ENCODE measurements at places on chromosomes 6 and 20. TPM values are rescaled to one million over a fixed set of nuclear protein-coding genes. Genes with fewer than 3 reads are reported as not detected.

DNA sequence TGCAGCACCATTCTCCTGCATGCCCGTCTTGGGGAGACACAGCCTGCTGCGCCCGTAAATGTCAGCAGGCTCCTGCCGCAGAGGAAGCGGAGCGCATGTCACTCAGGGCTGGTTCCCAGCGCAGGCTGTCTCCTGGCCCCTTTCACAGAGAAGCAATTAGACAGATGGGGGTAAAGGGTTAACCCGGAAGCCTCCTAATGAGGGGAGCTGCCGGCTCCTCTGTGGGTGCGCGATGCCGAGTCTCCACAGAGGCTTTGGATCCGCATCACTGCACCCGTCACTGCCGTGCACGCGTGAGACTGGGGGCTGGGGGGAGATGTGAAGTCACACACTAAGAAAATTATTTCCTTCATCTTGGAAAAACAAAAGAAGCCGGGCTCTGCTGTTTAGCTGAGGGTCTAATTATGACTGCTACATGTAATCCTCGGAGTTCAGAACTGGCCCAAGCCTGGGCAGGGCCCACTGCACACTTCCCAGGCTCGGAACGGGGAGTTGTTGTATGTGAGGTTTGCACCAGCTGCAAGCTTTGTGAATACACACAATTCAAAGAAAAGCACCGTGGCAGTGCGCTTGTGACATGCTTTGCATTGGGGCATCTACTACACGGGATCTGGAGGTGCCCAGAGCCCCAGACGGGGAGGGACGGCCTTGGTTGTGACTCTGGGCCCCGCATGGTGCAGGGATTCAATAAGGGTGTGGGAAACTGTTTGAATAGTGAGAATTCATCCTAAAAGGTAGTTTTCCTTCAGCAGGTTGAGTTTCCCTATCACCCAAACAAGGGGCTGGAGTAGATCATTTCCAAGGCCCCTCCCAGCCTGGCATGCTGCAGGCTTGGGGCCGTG is 331.6 kb downstream of the TAF4 start:
- no peak for ATAC-seq

Gene ACAT2
- total RNA-seq: 3.1 TPM

GRCh38 chr6:135423649-135424128 is 73.9 kb downstream of the AHI1 start:
- ATAC-seq: no peak

DNA sequence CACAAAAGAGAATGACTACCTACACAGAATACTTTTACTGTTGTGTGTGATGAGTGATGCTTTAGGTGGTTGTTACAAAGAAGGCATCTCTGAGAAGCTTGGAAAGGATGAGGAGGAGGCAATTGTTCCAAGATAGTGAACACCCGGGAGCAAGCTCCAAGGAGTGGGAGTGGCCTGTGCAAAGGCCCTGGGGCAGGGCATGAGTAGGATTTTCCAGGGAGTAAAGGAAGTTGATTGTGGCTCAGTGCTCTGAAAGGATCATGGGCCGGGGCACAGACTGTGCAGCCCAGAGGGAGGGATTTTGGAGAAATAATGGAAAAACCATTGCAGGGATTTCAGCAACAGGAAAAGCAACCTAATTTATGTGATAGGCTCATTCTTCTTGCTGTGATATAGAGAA is 264.3 kb downstream of the CDH26 start:
- no peak for ATAC-seq

DNA sequence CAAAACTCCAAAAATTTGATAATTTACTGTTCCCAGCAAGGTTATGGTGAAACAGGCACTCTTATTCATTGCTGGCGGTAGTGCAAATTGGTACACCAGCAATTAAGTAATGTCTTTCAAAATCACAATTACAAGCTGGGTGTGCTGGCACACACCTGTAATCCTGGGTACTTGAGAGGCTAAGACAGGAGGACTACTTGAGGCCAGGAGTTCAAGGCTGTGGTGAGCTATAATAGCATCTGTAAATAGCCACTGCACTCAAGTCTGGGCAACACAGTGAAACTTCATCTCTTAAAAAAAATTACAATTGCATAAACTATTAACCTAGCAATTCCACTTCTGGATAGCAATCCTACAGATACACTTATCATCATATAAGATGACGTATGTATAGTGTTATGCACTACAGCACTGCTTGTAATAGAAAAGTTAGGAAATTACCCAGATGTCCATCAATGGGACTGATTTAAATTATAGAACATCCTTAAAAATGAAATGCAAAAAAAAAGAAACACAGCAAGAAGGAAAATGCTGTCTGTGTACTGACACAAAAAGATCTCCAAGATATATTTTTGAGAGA is 31.4 kb downstream of the NCOA6 start:
- ATAC-seq: no peak

GRCh38 chr20:16363506-16364319 is 209.5 kb downstream of the KIF16B start:
- no peak for ATAC-seq

Gene SIRPG
- total RNA-seq: not detected

Gene PHF20
- total RNA-seq: 42.0 TPM

Gene WFDC12
- total RNA-seq: not detected

GRCh38 chr20:5844063-5844681 is 94.0 kb downstream of the SHLD1 start:
- no peak for ATAC-seq

Gene SEMG1
- total RNA-seq: not detected

- ATAC-seq: no peak
Observed at GRCh38 chr6:34592208-34592952, 36.3 kb upstream of the SPDEF start.

- ATAC-seq: no peak
Observed at GRCh38 chr6:45427726-45428125, 50.0 kb upstream of the SUPT3H start.

Gene CD109
- 27.0 TPM for total RNA-seq

Gene LAMA4
- 275 TPM for total RNA-seq

DNA sequence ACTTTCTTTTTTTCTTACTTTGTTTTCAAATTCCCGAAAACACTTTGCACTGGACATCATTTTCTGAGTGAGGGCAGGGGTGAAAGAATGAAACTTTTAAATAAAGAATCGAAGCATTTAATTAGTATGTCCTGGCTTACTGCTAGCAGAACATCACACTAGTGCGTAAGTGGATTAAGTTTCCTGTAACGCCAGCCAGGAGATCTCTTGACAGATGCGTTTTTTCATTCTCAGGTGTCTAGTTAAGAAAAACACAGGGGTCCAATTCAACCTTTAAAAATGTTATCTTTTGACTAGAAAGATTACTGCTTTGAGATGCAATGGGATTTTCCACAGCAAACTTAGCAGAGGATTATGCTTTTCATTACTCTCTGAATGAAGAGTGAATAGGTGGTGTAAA is 858.8 kb upstream of the EPHA7 start:
- ATAC-seq: no peak

GRCh38 chr6:27836783-27837624 is 75.2 kb downstream of the OR2B2 start:
- ATAC-seq: peak; percentile 30

GRCh38 chr6:40489798-40490197 is 97.4 kb downstream of the LRFN2 start:
- no peak for ATAC-seq

Gene GSTA3
- not detected for total RNA-seq

DNA sequence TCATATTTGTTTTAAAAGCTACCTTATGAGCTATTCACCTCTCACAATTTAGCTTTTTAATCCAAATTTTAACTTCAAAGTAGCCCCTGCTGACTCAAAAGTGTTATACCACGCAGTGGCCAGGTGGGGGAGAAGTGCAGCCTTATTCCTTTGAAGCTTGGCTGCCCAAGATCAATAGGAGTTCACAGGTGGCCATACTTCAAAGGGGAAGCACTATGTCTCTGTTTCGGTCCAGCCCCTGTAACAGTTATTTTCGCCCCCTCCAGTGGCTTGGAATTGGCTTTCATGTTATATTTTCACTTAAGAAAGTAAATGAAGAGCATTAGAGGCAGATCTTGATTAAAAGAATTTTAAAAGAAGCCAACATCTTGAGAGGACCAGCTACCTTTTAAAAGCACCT is 608.4 kb downstream of the EPHA7 start:
- ATAC-seq: no peak

DNA sequence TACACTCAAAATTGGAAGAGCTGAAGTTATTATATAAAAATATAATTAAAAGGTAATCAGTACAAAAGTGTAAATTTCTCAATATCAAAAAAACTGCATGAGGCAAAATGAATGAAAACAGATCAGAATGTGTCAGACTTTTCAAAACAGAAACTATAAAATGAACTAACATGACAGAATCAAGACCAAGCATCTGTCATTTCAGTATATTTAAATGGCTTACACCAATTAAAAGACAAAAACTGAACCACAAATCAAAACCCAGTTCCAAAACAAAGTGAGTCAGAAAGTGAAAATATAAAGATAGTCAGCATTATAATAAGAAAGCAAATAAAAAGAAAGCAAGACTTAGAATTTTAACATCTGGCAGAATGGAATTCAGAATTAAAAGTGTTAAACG is 289.7 kb downstream of the UBE3D start:
- ATAC-seq: no peak

GRCh38 chr6:105137388-105137787 is 42.4 kb downstream of the POPDC3 start:
- ATAC-seq: no peak

GRCh38 chr20:53413186-53413631 is 180.4 kb downstream of the ZNF217 start:
- ATAC-seq: no peak

Gene GPR6
- not detected for total RNA-seq

DNA sequence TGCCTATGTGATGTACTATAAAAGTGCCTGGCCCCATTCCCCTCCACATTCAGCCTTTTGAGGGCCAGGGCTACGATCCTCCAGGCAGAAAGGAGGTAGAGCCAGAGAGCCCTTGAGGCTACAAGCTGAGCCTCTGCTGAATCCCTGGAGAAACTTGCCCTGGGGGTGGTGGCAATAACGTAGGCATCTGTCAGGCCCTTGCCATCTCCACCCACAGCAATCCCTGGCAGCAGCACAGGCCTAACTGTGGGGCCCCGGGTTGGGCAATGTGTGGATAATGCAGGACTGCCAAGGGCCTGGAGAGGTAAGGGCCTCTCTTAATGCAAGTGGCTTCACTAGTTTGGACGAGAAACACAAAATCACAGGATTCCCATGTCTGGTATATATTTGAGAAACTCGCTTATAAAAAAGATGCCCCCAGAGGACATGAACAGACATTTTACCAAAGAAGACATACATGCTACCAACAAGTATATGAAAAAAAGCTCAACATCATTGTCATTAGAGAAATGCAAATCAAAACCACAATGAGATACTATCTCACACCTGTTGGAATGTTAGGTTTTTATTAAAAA is 99.0 kb downstream of the QRSL1 start:
- no peak for ATAC-seq

DNA sequence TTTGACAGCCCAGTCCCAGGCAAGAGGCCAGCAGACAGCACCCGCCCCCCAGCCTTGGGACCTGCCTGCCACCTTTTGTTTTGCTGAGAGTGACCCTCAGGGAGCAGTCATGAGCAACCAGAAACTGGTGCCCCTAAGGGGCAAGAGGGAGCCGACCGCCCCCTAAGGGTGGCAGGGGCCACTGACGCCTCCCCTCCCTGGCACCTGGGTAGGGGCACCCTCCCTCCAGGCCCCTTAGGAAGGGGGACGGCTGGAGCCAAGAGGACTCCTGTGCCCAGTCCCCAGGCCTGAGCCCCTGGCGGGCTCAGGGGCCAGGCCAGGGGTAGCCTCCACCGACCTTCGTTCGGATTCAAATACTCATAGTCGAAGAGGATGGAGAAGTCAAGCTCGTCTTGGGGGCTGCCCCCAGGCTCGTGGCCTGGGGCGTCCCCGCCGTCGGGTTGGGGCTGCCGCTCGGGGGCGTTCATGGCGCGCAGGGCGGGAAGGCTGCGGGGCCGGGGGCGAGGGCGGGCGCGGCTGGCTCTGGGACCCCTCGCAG is 417 bp downstream of the NFATC2 start:
- peak; percentile 5 for ATAC-seq

Gene SLC17A1
- total RNA-seq: not detected

Gene FHL5
- total RNA-seq: 11.4 TPM

Gene NFATC2
- total RNA-seq: 20.2 TPM

DNA sequence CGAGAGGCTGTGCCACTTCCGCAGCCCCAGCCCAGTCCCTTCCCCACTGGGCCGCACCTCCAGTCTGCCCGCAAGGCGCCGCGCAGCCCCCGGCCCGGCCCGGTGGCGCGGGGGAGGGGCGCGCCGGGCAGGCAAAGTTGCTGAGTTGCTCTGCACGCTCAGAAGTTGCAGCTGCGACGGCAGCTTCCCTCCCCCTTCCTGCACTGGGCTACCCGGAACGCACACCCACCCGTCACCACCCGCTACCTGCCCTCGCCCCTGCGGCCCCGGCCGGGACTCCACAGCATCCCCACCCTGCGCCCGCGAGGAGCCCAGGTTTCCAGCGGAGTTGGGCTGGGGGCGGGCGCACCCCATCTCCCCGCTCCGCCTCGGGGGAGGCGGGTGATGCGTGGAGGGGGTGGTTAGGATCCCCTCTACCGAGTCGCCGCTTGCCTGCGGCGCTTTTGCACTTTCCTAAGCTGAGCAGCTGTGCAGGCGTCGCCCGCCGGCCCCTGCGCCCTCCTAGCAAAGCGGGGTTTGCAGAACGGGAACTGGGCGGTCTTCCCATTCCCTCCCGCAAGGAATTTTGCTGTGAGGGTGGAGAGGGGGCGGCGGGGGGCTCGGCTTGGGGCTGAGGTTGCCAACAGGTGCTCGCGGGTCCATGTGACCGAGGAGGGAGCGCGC is 55.9 kb upstream of the RREB1 start:
- peak; percentile 60 for ATAC-seq

Gene PAK1IP1
- 10.7 TPM for total RNA-seq

Gene HDGFL1
- total RNA-seq: not detected

DNA sequence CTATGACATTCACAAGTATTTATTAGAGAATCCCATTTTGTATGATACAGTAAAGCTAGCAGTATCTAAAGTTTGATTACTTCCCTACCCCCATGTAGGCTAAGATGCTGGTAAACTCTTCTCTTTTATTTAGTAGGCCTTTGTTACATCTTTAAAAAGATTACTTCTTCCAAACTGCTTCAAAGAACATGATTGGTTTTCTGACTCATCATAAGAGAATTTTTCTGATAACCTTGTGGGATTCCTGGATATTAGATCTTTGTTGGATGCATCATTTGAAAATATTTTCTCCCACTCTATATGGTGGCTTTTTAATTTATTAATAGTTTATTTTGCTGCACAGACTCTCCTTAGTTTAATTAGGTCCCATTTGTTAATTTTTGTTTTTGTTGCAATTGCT is 898.3 kb upstream of the ADGRB3 start:
- no peak for ATAC-seq

- no peak for ATAC-seq
Observed at GRCh38 chr20:37298190-37298939, 8.9 kb downstream of the MANBAL start.

Gene GRM4
- total RNA-seq: not detected

DNA sequence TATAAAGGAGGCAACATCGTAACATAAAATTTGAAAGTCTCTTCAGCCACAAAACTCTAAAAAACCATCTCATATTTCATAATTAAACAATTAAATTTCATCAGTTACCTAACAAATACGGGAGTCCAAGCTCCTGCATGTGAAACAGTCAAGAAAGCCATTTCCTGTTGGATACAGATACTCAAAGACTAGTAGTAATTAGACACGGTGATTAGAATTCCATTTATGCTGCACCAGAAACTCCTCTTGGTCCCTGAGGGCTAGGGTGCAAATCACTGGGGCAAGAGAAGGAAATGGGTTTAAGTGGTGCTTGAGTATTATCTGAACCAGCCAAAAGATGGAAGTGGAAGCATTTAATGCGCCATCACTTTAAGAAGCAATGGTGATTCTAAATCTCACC is 27.4 kb downstream of the TRAM2 start:
- no peak for ATAC-seq

- no peak for ATAC-seq
Observed at GRCh38 chr6:25137916-25138232, 141.3 kb upstream of the CARMIL1 start.

Data from gastroesophageal sphincter (tissue), 4 donors.